ENCODE measurements at places on chromosomes 6 and 20. TPM values are rescaled to one million over a fixed set of nuclear protein-coding genes. Genes with fewer than 3 reads are reported as not detected.

ECT2L gene
- total RNA-seq: not detected

SLC12A5 gene
- total RNA-seq: not detected

GRCh38 chr6:134146268-134147033 lies 94.0 kb upstream of the SLC2A12 start:
- H3K4me3 ChIP-seq: peak overlapping the region; percentile 31
- H3K27me3 ChIP-seq: peaks cover 3% of the 10 kb centered on the region
- H3K27ac ChIP-seq: peak overlapping the region; percentile 76
- H3K36me3 ChIP-seq: no peaks in the 10 kb centered on the region

RWDD2A gene
- 3.9 TPM for total RNA-seq

GRCh38 chr6:170096803-170097504 lies 193.9 kb downstream of the DLL1 start:
- H3K36me3 ChIP-seq: peaks cover 21% of the 10 kb centered on the region
- H3K4me1 ChIP-seq: no peaks in the 10 kb centered on the region
- peaks cover 4% of the 10 kb centered on the region for H3K27me3 ChIP-seq
- no peak overlapping the region for H3K27ac ChIP-seq
- no peak overlapping the region for H3K4me3 ChIP-seq

DNA sequence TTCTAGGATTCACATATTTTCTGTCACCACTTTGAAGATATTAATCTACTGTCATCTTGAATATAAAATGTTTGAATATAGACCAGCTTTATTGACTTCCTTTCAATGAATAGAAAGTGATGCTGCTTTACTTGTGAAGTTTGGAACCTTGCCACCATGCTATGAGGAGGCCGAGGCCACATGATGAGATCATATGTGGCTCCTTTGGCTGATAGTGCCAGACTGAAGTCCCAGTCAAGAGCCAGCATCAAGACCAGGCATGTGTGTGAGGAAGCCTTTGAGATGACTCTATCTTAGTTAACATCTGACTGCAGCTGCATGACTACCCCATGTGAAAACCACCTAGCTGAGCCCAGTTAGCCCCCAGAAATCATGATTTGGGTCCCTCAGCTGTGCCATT lies 169.5 kb downstream of the OTOR start:
- H3K4me1 ChIP-seq: no peaks in the 10 kb centered on the region
- DNase-seq: no peak
- no peak overlapping the region for H3K4me3 ChIP-seq
- no peak overlapping the region for H3K27ac ChIP-seq
- H3K27me3 ChIP-seq: no peaks in the 10 kb centered on the region

DNA sequence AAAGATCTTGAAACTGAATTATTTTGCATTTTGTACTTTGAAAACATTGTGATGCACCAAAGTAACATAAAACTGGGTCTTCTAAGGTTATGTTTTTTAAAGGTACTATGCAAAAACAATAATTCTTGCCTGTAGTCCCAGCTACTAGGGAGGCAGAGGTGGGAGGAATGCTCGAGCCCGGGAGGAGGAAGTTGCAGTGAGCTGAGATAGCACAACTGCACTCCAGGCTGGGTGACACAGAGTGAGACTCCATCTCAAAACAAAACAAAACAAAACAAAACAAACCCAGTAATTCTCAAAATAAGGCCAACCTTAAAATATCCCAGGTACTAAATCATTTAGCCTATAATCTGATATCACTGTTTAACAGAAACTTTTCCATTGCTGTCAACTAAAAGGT lies 269.6 kb downstream of the KHDC1L start:
- peak overlapping the region; percentile 57 for H3K27ac ChIP-seq
- peaks cover 63% of the 10 kb centered on the region for H3K4me1 ChIP-seq
- H3K27me3 ChIP-seq: no peaks in the 10 kb centered on the region
- no peak for DNase-seq

- H3K27ac ChIP-seq: no peak overlapping the region
- peaks cover 23% of the 10 kb centered on the region for H3K36me3 ChIP-seq
- H3K27me3 ChIP-seq: no peaks in the 10 kb centered on the region
- H3K4me3 ChIP-seq: no peak overlapping the region
These were observed 15.2 kb upstream of the PRR18 start for GRCh38 chr6:166323395-166323794.

TBXT gene
- total RNA-seq: not detected

DNA sequence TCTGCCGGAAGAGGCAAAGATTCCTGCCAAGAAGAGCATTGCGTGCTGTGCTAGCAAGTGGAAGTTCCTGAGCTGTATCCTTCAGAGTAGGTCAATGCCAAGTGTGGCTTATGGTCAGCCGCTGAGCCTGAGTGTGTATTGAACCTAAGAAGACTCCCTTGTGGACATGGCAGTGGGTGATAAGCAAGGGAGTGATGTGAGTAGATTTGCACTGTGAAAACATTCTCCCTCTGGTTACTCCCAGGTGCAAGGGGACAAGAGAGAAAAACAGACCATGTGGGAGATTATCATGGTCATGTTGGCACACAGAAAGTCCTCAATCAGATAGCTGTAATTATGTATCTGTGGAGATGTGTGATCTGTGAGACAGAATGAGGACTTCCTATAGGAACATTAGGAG lies 6.1 kb upstream of the TMEM74B start:
- no peak overlapping the region for H3K27ac ChIP-seq
- H3K36me3 ChIP-seq: no peaks in the 10 kb centered on the region
- no peak overlapping the region for H3K4me3 ChIP-seq
- H3K27me3 ChIP-seq: peaks cover 30% of the 10 kb centered on the region
- DNase-seq: no peak

DNA sequence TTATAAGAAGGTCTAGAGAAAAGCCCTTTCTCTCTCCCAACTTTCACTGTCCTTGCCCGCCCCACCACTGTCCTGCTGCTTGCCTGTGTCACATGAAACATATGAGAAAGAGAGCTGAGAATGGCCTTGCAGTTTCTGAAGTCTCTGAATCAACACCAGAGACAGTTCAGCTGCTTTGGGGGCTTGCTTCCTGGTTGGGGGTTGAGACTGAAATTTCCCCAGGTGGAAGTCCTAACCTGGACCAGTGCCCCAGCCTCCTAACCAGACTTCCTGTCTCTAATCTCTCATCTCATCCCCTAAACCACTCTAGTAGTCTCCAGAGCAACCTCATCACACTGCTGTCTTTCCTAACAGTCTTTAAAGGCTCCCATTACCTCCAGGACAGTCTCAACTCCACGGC lies 10.7 kb downstream of the TRAM2 start:
- peaks cover 49% of the 10 kb centered on the region for H3K36me3 ChIP-seq
- peaks cover 8% of the 10 kb centered on the region for H3K27me3 ChIP-seq
- no peak for DNase-seq
- peaks cover 93% of the 10 kb centered on the region for H3K4me1 ChIP-seq

SAMD3 gene
- total RNA-seq: 2.3 TPM

GRCh38 chr6:87902383-87902782 lies 145.3 kb upstream of the SPACA1 start:
- DNase-seq: no peak
- no peaks in the 10 kb centered on the region for H3K36me3 ChIP-seq
- H3K4me3 ChIP-seq: no peak overlapping the region
- no peak overlapping the region for H3K27ac ChIP-seq
- H3K27me3 ChIP-seq: peaks cover 9% of the 10 kb centered on the region
- peaks cover 6% of the 10 kb centered on the region for H3K4me1 ChIP-seq

DNA sequence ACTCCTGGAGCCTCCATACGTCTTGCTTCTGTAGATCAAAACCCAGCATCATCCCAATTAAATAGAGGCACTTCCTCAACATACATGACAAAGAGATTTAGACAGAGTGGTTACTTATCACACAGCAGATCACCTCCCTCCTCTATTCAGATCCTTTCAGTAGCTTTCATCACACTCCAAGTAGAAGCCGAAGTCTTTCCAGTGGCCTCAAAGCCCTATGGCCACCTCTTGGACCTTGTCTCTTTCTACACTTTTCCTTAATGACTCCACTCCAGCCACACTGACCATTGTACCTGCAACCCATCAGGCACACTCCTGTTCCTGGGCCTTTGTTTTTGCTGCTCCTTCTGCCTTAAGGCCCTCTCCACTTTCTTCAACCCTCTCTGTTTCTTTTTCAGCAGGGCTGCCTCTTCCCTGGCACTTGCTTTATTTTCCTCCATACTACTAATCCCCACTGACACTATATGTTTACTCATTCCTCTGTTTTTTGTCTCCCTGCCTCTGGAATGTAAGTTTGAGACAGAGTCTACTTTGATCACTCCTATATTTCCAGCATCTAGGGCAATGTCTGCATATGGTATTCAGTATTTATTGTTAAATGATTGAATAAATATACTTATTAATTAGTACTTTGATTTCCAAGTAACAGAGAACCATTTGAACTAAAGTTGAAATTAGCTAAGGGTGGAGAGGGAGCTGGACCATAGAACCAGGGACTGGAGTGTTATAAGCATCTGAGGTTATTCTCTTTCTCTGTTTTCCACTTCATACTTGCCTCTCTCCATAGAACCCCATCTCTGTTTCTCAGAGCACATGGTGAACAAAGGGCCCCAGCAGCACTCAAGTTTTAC lies 43.4 kb upstream of the TRAM2 start:
- H3K27ac ChIP-seq: peak overlapping the region; percentile 2
- H3K27me3 ChIP-seq: no peaks in the 10 kb centered on the region
- peaks cover 39% of the 10 kb centered on the region for H3K4me1 ChIP-seq
- no peak for DNase-seq
- H3K4me3 ChIP-seq: no peak overlapping the region

- no peak overlapping the region for H3K27ac ChIP-seq
- H3K4me1 ChIP-seq: no peaks in the 10 kb centered on the region
- peaks cover 2% of the 10 kb centered on the region for H3K36me3 ChIP-seq
These were observed 212.1 kb upstream of the PHACTR1 start for GRCh38 chr6:12504325-12504966.

TSBP1 gene
- not detected for total RNA-seq
